ENCODE measurements at places on chromosomes 12 and 14.

DNA sequence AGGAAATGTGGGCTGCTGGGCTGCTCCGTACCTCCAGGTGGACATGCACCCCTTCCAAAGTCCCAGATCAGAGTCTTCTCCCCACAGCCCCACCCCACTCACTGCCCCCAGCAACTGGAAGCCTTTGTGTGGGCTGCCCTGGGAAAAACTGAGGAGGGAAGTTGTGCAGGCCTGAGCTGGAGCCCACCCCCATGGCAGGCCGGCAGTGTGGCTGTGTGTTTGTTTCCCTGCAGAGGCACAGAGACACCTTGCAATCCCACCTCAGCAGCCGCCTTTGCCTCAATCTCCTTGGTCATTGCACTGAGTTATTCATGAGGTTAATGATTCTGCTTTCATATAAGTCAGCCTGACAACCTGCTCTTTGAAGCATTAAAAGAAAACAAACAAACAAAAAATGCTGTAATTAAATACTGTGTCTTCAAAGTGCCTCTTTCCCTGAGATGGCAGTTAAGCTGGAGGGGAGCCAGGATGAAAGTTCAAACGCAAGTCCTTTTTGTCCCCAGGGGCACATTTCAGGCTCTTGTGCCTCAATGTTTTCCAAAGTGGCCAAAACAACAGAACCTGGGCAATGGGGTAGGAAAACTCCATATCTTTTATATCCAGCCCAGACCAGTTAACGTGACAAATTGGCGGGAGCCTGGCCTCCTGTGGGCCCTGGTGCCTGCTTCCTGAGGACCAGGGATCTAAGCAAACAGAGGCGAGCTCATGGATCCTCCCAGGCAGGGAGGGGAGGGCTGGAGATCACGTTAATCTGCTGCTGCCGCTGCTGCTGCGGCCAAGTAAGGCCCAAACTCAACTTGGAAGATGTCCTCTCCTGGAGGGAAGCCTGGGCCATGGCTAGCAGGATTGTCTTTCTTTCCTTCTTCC, 51.9 kb upstream of the TSPAN11 start:
- no peak for DNase-seq

DNA sequence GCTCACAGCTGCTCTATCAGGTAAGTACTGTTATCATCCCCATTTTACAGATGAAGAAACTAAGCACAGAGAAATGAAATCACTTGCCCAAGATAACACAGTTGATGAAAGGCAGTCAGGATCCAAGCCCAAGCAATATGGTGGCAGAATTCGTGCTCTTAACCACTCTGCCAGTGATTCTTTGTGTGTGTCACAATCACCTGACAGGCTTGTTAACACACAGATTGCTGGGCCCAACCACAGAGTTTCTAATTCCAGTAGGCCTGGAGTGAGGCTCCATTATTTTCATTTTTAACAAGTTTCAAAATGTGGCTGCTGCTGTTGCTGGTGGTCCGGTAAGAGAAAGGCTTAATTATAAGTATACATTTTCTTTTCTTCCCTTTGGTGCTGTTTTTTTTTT, 134.2 kb downstream of the TGFB3 start:
- DNase-seq = no peak

GRCh38 chr12:93743229-93743998, 66.2 kb downstream of the CRADD start:
- no peak for DNase-seq

DNA sequence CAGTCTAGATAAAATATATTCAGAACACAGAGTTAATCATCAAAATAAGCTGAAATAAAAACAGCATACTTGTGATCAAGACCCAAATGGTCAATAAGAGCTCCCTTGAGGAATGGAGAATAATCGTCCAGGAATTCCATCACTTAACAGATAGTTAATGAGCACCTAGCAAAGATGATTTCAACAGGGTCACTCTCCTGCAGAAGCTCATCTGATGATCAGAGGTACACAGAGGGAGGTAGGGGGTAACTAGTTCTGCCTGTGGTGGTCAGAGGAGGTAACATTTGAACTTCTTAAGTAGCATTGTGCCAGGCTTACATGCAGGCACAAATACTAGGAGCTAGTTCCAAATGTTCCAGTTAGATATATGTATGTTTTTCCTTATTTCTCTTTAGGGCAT, 9.5 kb downstream of the MED13L start:
- no peak for DNase-seq

Measured in stimulated activated CD4-positive, alpha-beta T cell treated with anti-CD3 and anti-CD28 coated beads, Interleukin-1b, Interleukin-23, amount 100 ng/mL, for 4 hours (primary cell).